ENCODE measurements at places on chromosomes 3 and 15.

DNA sequence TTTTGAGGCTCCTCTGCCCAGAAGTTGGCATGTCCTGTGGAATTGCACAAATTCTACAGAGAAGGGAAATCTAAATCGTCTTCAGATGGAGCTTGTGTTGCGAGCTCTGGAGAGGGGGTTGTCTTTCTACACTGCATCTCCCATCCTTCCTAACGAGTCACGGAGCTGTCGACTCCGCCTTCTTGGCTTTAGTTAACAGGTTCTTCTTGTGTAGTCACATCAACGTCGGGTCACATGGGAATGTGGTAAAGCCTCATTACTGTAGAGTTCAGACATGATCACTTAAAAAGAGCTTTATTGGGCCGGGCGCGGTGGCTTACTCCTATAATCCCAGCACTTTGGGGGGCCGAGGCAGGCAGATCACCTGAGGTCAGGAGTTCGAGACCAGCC lies 60.0 kb downstream of the DNASE1L3 start:
- no peak for DNase-seq

- DNase-seq = no peak
These were observed 281.9 kb upstream of the ONECUT1 start for GRCh38 chr15:53072077-53072476.

GRCh38 chr3:195209847-195210265 lies 61.1 kb downstream of the XXYLT1 start:
- no peak for DNase-seq

GRCh38 chr3:107627962-107628542 lies 105.3 kb downstream of the BBX start:
- no peak for DNase-seq

GRCh38 chr15:58477170-58477569 lies 45.4 kb downstream of the LIPC start:
- no peak for DNase-seq

- DNase-seq = no peak
These were observed 30.4 kb downstream of the BHLHE40 start for GRCh38 chr3:5009506-5010109.

DNA sequence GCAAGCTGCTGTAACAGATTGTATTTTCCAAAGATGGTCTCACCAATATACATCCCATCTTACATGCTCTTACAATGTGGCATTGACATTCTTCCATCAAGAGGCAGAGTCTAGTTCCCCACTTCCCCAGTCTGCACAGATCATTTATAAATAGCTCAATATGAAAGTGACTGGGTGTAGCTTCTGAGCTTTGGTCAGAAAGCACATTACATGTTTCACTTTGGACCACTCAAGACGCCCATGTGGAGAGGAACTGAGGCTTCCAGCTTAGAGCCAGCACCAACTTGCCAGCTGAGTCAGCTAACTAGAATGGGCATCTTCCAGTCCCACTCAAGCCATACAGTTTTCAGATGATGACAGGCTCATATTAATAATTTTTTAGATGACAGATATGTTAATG lies 45.5 kb downstream of the GREM1 start:
- DNase-seq = no peak

DNA sequence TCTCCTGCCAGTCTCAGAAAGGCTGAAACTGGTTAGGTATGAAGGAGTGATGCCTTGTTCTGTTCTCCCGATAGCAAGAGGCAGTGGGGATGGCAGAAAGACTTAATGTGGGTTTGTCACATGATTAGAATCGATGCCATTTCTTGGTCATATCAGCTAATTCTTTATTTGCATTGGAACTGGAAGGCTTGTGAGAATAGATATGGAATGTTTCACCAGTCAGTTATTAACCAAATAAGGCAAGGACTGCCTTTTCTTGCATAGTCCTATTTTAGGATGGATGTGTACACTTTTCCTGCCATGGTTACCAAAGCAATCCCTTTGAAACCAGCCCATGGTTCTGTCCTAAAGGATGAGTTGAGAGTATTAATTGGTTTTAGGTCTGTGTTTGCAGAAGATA lies 33.7 kb downstream of the FILIP1L start:
- no peak for DNase-seq

- DNase-seq = no peak
These were observed 400 bp downstream of the RAB43 start for GRCh38 chr3:129121016-129121791.

- no peak for DNase-seq
These were observed 65.6 kb downstream of the SYNPR start for GRCh38 chr3:63343674-63344073.

- no peak for DNase-seq
These were observed 6.6 kb upstream of the SEMA5B start for GRCh38 chr3:123034120-123034519.

- no peak for DNase-seq
These were observed 5.4 kb downstream of the MGLL start for GRCh38 chr3:127816783-127817405.

- DNase-seq = no peak
These were observed 122.4 kb downstream of the LPP start for GRCh38 chr3:188276375-188276774.

Measured in activated T-helper 1 cell treated with anti-CD3 and anti-CD28 coated beads, Interleukin-2, amount 50 U/mL, for 16 hours (primary cell).